GM12891 (cell line): ENCODE measurements at places on chromosomes 5 and 9.

DNA sequence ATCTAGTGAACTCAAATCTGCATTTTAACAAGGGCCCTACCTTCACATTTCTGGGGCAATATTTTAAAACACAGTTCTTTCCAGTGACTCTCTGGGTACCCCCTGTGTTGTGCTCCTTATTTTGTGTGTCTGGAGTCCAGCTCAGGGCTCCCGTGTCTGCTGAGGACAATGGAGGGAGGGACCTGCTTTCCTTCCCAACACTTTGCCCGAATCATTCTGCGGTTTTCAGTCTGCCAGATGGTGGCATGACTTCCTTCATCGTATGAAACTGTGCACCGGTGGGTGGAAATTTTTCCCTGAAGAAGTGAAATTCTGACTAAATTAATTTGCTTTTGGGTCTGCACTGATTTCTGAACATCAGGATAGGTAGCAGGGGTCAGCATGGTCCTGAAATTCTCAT is 153.6 kb upstream of the CD180 start:
- no peak for DNase-seq

- DNase-seq = no peak
Observed at GRCh38 chr5:111585291-111585690, 73.0 kb upstream of the STARD4 start.

- DNase-seq = no peak
Observed at GRCh38 chr5:72206160-72206559, 98.9 kb downstream of the MAP1B start.

DNA sequence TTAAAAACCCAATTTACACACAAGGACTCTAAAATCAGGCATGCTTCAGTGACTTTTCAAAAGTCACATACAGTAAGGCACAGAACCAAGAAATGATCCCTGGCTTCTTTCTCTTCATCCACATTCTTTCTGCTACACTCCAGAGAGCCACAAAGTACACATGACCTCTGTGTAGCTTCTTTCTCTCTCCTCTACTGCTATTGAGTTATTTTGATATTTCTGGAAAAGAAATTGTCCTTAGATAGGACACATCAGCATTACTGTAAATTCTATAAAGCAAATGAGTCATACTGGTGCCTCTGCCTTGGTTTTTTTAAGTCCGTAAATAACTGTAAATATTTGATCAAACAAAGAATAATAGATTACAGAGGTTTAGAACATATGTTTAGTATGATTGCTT is 96.3 kb downstream of the KIAA0825 start:
- DNase-seq = no peak

GRCh38 chr5:31771500-31771899 is 132.6 kb downstream of the PDZD2 start:
- DNase-seq = no peak

DNA sequence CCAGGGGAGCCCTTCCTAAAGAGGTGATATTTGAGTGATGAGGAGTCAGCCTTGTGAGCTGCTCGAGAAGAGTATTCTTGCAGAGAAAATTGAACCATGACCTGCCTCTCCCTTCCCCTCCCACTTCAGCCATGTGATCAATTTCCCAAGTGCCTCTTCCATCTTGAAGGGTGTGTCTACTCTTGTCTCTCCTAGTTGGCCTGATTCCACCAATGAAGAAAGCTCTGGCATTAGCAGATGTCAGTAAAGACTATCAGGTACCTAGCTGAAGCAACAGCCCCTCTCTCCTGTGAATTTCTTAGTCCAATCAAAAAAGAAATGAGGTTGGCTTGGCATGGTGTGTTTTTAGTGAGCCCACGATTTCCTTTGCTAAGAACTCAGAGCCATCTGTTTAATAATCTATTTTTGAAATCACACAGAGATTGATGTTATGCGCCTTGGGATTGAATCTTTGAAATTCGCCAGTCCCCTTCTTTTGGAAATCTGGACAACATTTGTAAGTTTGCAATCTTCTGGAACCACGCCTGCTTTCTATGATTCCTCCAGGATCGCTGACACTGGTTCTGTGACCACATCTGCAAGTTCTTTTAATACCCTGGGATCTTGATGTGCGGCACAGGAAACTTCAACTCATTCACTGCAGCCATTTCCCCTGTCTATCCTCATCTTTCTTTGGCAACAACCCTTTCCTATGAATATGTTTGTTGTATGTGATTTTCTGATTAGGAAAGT is 404.6 kb downstream of the DMRT2 start:
- no peak for DNase-seq

DNA sequence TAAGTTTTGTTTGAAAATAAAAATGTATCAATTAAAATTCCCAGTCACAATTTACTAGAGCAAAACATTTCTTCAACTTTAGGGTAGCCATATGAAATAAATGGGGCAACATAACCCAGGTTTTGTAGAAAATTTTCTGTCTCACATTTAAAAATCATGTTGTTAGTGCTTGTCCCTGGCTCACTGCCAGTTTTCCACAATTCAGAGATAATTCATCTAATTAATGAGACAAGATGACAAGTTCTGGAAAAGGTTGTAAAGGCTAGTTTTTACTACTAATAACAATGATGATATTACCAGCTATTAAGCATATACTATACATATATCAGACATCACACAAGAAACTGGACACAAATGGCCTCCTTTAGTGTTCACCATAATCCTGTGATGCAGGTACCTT is 45.9 kb downstream of the MEGF9 start:
- DNase-seq = no peak

DNA sequence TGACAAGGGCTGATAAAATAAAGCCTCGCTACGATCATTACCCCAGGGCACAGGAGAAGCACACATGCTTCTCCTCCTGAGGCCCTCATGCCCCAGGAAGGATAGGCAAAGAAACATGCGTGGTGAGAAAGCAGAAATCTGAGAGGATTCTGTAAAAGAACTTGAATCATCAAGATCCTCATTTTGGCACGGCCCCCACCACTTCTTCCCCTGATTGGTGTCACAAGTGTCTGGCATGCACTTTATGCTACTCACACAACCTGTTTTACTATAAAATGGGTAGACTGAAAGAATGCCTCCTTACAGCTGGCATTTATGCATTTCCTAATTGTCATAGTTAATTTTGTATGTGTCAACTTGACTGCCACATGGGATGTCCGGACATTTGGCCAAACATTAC is 32.1 kb downstream of the PCA3 start:
- DNase-seq = no peak

DNA sequence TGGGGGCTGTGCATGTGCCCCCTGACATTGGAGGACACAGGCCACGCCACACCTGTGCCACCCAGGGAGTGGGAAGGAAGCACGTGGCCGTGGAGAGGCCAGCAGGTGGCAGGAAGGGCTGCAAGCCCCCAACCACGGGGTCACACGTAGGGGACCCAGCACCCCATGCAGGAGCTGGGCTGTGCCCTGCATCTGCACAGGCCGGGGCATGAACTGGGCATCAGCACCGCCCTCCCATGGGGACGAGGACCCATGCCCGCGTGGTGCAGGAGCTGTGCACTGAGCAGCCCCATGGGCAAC is 13.8 kb upstream of the CLPTM1L start:
- DNase-seq = no peak

GRCh38 chr5:579211-579610 is 32.9 kb upstream of the CEP72 start:
- no peak for DNase-seq

GRCh38 chr9:108277216-108277615 is 578.6 kb downstream of the ACTL7B start:
- DNase-seq = no peak

GRCh38 chr5:133930061-133930812 is 38.2 kb downstream of the C5orf15 start:
- DNase-seq = no peak

GRCh38 chr5:155019601-155020226 is 6.2 kb downstream of the KIF4B start:
- no peak for DNase-seq

- DNase-seq = no peak
Observed at GRCh38 chr9:131045300-131046092, 36.5 kb downstream of the LAMC3 start.

- no peak for DNase-seq
Observed at GRCh38 chr5:92800365-92800764, 780.7 kb downstream of the NR2F1-AS1 start.

DNA sequence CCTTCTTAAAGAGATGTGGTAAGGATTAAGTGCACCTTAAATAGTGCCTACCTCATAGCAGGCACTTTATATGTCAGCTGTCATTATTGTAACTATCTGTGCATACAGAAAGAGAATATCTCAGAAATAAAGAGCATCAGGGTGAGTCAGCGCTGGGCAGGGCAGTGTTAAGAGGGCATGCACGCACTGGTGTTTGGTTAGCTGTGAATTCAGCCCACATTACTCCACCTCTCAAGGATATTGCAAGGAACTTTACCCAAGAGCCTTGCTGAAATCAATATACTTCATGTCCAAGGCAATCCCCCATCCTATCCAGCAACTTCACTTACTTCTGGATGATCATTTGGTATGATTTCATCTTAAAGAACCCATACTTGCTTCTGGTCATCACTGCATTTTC is 300.9 kb downstream of the NTRK2 start:
- no peak for DNase-seq

DNA sequence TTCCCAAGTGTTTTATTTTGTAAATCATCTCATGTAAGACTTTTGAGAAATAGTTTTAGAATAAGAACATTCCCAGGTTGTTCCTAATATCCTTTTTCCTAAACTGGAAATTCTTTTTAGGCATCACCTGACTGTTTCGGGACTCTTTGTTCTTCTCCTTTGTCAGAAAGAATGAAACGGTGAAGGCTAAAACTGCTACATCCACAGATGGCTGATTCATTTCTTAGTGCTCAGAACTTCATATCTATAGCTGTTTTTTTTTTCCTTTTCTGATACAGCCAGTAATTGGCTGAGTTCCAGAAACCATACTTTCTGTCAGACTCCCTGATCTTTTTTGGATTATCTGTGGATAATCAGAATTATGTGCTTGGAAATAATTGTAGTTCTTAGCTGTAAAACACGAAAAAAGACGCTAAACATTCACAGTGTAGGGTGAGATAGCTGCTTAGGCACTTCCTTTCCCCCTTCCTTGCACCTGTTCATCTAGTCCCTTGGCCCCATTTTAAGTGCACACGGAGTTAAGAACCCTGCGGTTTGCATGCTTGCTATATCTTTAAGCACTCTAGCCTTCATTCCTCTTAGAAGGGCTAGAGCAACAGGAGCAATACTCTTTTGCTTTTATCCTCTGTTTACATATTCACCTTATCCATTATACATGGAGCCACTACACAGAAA is 283.9 kb downstream of the PJA2 start:
- no peak for DNase-seq

DNA sequence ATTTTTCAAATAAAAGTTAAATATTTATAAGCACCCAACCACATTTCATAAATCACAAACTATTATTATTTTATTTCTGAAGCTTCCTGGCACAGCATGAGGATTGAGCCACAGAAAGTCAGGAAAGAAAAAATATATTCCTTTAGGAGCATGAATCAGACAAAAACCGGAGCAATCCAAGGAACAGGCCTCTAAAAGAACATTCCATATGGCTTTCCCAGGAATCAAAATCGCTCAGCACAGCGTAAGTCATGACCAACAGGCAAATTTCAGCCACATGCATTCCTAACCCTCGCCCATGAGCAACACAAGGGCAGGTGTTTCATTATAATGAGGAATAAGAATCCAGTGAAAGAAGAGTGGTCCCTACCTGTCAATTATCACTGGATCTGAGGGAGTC is 26.7 kb downstream of the EBF1 start:
- DNase-seq = no peak

- no peak for DNase-seq
Observed at GRCh38 chr5:145772466-145772865, 62.7 kb downstream of the PRELID2 start.

- DNase-seq = no peak
Observed at GRCh38 chr9:104633976-104634520, 16.0 kb upstream of the OR13C9 start.

- DNase-seq = no peak
Observed at GRCh38 chr9:114697951-114698351, 16.0 kb upstream of the TEX48 start.

- DNase-seq = no peak
Observed at GRCh38 chr9:13395156-13395555, 115.7 kb upstream of the MPDZ start.

GRCh38 chr9:129094387-129095169 is 13.7 kb downstream of the DOLPP1 start:
- DNase-seq = no peak

DNA sequence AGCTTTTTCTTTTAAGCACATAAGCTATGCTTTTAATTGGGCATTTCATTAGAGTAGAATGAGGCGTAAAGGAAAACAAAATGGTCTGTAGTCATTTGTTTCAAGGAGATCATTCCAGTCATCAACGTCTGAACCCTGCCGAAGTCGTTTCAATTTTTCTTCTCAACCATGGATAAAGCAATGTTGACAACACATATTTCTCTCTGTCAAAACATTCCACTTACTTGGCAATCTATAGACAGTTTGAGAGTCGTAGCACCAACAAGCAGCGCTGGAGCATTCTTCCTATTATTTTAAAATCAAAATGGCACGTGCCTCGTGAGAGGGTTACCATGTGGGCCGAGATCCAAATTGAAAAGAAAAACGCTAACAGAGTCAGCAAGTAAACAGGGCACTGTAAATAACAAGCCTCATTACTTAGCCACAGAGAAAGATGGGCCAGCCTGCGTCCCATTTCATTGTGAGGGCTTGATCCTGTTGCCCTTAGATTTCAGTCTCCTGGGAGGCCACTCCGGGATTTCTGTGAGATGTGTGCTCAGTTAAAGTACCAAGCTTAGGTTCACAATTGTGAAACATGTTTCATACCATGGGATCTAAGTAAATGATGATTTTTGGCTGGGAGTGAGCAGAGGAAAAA is 422.9 kb downstream of the DTWD2 start:
- DNase-seq = no peak

- DNase-seq = no peak
Observed at GRCh38 chr5:115321309-115321708, 24.9 kb upstream of the CCDC112 start.

DNA sequence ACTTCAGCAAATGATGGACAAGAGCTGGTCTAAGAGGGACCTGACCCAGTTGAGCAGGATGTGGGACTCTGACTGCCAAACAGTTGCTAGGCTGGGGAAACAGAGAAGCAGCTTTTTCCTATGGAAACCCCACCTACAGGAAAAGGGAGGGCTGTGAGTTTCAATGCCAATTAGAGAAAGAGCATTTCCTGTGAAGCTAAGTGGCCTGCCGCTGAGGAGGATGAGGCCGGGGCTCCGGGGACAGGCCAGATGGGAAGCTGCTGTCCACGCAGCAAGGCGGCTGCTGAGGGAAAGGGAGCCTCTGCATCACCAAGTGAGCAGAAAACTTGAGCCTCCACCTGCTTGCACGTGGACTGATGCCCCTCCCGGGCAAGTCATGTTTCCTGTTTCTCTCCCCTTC is at the start of gene PCDH12:
Gene PCDH12 (minus strand): TSS at position 90 of the 400 bp plus-strand sequence. CDS start 351 bp downstream, outside the sequence.
- no peak for DNase-seq

- DNase-seq = no peak
Observed at GRCh38 chr5:154557548-154557947, 79.5 kb upstream of the HAND1 start.

GRCh38 chr5:5711112-5711511 is 288.6 kb downstream of the ICE1 start:
- no peak for DNase-seq
